ENCODE measurements at places on chromosomes 5 and 9.

GRCh38 chr5:180648658-180649296 lies 623 bp downstream of the FLT4 start:
- no peak for DNase-seq

GRCh38 chr5:149886692-149887470 lies 57.7 kb downstream of the PDE6A start:
- no peak for DNase-seq

DNA sequence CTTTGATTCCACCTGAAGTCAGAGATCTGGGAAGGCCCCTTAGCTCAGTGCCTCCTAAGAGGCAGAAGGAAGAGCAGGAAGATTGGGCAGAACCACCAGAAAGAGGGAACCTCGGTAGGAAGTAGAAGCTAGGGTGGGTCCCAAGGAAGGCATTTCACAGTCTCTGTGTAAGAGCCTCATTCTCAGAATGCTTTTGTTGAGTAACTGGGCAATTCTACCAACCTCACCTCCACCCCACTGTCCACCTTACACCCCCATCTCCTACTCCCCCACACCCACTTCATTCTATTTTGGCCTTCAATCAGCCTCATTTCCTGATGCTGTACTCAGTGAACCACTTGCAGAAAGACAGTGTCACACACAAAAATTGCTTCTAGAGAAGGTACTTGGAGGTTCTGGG lies 3.5 kb downstream of the HBEGF start:
- DNase-seq = no peak

DNA sequence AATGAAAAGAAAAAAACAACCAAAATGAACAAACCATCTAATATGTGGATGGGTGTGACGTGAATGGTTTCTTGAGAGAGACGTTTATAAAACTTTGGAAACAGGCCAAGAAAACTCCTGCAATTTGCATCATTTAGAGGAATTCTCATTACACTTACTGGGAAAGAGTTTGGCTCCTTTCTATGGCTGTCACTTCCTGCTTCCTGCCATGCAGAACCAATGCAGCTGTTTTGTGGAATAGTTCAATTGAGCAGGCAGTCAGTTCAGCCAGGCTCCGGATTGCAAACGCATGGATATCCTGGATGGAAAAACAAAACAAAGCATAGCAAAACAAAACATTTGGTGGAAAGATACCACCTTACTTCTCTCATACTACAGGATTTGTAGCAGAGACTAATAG lies 36.6 kb downstream of the FAM114A2 start:
- no peak for DNase-seq

DNA sequence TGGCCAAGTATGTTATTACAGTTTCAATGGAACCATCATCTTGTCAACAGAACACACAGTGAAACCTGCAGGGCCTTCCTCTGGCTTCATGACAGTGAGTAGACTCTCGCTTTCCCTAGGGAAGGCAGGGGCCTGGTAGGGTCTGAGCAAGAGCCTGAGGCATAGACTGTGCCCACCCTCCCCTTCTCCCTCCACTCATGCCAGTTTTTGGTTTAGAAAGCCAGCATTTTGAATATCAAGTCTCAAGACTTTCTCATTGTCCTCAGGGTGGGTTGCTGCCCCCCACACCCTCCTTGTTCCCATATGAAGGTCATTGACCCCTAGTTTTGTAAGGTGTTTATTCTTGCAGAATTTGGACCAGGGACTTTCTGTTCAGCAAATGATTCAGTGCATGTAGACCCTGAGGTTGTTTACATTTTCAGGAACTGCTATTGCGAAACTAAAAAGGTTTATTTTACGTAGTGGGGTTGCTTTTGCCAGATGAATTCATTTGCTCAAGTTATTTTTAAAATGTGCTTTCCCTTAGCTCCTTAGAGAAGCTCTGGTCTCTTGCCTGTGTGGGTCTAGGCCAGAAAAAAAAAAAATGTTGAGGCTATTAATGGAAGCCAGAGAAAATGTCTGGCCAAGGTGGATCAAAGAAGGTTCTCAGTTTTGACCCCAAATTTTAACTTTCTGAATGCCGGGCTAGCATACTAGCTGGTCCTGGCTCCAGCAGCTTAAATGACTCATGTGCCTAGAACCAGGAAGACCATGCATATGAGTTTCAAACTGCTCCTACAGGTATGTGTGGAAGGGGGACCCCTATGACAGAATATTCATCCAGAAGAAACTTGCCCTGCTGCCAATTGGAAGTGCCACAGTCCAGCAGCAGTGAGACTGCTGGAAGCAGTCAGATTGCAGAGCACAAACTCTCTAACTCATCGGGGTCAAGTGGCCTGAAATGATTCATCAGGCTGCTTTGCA lies 10.1 kb upstream of the MOB3B start:
- no peak for DNase-seq

DNA sequence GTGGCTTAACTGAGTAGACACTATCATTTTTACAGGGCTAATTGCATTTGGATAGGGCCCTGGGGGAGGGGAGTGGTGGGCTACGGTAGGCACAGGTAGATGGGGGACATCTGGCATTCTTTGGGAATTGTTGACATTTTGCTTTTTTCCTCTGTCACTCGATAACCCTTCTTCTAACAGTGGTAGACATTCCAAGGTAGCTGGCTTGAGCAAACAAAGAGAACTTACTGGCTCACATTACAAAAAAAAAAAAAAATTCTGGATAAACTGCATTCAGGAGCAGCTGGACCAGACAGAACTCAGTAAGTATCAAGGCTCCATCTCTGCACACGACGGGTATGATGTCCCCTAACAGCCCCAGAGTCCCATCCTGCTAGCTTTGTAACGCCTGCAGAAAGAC lies 585.2 kb downstream of the ZNF608 start:
- no peak for DNase-seq

GRCh38 chr5:83036991-83037575 lies 40.1 kb downstream of the TMEM167A start:
- DNase-seq = no peak
